ENCODE measurements at places on chromosomes 4 and X.

- DNase-seq = peak; percentile 45
Measured at GRCh38 chrX:120761810-120762209, 113.9 kb downstream of the CT47B1 start.

GRCh38 chr4:65983061-65983460, 312.8 kb upstream of the EPHA5 start:
- peak; percentile 59 for DNase-seq

- no peak for DNase-seq
Measured at GRCh38 chrX:134658002-134658759, at the start of gene PLAC1. PLAC1 (minus strand) TSS chrX:134658471; CDS start chrX:134566682, 91,789 bp downstream.

DNA sequence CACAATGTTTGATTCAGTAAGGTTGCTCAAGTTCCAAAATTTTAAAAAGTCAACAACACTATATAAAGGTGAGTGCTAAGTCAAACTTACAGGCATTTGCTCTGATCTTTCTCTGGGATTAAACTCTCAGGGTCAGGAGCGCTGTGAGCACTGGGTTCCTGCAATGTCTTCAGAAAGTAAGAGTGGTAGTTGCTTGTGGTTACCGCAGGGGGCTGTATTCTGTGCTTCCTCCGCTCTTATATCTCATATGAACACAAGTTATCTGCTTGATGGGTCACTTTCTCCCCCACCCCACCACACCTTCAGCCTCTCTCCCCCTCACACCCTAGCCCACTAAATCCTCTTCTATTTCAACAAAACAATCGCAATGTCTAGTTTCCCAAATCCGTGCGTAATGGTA, 116.4 kb upstream of the IGSF1 start:
- no peak for DNase-seq

DNA sequence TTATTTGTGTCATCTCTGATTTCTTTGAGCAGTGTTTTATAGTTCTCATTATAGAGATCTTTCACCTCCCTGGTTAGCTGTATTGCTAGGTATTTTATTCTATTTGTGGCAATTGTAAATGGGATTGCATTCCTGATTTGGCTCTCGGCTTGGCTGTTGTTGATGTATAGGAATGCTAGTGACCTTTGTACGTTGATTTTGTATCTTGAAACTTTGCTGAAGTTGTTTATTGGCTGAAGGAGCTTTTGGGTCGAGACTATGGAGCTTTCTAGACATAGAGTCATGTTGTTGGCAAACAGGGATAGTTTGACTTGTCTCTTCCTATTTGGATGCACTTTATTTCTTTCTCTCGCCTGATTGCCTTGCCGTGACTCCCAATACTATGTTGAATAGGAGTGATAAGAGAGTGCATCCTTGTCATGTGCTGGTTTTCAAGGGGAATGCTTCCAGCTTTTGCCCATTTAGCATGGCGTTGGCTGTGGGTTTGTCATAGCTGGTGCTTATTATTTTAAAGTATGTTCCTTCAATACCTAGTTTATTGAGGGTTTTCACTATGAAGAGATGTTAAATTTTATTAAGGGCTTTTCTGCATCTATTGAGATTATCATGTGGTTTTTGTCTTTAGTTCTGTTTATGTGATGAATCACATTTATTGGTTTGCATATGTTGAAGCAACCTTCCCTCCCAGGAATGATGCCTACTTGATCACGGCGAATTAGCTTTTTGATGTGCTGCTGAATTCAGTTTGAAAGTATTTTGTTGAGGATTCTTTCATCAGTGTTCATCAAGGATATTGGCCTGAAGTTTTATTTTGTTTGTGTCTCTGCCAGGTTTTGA, 72.7 kb upstream of the BOD1L1 start:
- no peak for DNase-seq

DNA sequence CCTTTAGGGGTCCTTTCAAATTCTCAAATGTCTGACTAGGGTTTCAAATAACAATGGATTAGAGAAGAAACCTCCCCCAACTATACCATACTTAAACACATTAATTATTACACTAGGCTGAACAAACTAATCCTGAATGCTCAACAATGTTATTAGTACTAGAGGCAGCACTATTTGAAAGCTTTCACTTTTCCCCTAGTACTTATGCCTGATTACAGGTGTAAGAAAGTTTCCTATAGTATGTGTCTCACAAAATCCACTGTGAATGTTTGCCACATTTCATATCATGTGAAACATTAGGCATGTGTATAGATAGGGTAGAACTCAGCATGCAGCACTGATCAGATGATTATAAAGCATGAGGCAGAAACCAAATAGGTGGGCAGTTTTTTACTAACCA, 336.2 kb downstream of the ZNF674 start:
- no peak for DNase-seq

DNA sequence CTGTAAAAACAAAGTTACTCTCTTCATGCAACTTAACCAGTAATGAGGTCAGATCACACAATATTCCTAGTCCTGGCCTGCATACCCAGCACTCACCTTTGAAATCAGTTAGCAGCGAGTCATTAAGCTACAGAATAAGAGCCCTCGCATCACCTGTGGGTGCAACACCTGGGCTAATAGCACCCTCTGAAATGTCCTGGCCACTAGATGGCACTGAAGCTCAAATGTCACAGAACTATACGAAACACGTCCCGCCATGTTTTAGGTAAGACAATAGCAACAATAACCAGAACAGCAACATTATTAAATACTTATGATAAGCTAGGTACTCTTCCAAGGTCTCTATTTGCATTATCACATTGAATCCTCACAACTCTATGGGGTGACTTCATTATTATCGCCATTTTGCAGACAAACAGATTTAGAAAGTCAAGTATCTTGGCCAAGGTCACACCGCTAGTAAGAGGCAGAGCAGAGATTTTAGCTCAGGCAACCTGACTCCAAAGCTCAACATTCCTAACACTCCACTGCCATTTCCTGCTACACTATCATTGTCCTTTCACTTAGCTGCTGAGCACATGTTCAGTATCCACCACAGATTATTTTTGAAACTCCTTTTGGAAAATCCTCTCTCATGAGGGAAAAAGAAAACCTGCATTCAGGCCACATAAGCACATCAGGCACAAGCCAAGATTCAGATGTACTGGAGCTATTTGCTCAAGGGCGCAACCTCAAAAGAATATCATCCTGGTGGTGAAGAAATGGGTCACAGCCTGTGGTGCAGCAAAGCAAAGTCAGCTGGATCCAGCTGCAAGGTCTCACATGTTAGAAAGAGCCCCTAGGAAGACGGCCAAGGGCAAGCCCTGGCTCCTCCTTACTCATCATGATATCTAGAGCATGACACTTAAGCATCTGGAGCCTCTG, 59.5 kb upstream of the KDR start:
- peak; percentile 22 for DNase-seq

GRCh38 chrX:41457613-41458192, 10.6 kb downstream of the NYX start:
- no peak for DNase-seq
